A549 (cell line): ENCODE measurements at places on chromosomes 3 and 15.
A peak's percentile ranks its signal among the peaks of the same experiment; 100 is the strongest.

GRCh38 chr3:102205647-102206046 lies 229.2 kb upstream of the ZPLD1 start:
- no peak for DNase-seq

GRCh38 chr3:13688824-13689223 lies 139.9 kb downstream of the FBLN2 start:
- no peak for DNase-seq

DNA sequence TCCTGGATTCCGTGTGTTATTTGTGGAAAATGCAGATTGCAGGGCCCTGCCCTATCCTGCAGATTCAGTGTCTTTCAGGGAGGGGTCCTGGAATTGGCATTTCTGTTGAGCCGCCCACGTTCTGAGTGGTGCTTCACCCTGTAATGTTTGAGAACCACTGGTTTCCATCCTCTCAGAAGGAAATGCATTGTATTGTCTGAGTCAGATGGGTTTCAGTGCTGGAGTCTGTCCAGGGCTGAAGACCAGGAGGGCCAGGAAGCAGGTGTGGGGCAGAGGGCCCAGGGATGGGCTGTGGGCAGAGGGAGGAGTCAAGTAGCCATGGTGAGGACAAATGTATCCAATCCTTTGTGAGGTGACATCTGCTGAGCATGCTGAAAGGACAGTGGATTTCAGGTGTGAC lies 123.8 kb downstream of the SV2B start:
- DNase-seq: no peak

GRCh38 chr3:139281096-139281495 lies 62.7 kb upstream of the MRPS22 start:
- no peak for DNase-seq

DNA sequence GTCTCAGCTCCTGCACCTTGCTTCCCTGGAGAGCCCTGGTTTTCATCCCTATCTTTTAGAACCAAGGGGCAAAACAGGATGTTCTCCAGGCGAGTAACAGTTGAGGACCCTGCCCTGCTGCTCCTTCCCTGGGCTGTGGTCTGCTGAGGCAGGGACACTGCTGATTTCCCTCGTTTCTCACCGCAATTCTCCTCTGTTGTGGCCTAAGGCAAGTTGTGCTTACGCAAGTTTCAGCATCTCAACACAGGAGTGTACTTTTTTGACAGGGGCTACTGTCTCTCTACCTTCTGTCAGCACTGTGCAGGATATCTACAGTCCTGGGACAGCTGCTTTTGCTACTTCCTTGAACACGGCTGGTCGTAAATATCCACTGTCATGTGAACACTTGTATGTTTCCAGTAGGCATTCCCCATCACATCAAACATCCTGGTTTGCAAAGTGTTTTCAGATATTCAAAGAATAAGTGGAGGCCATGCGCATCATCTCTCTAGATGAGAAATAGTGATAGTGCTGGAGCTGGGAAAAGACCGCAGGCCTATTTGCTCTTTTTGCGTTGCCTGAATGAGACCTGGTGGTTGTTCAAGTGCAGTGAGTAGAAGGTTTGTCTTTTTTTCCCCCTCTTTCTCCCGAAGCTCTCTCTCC lies 110.1 kb upstream of the PLXNA1 start:
- DNase-seq: no peak

DNA sequence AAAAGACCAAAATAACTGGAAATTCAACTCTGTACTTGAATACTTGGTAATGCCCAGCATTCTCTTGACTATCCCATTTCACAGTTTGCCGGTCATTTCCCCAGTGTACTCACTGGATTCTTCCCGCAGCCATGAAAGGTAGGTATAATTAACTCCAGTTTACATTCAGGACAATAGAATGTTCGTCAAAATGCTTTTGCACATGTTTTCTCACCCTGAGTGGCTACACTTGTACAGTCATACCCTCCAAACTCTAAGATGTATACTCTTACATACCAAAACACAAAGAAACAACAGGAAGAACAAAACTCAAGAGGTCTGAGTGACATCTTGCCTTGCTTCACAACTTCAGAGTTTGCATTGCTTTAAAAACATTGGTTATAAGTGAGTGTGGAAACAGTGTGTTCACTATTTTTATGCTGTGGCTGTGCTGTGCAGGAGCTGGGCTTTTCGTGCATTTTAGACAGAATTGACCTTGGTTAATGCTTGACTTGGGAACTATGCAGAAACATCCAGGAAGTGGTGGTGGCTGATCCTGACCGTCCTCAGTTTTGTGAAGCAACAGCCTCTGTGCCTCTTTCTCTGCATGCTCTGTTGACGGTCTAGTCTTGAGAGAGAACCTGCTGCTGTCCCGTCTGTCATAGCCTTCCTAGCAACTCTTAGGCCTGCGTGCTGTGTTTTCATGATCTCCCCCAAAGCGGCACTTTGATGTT lies 90.5 kb downstream of the IGF1R start:
- no peak for DNase-seq

- peak; percentile 81 for DNase-seq
Measured at GRCh38 chr15:31758126-31758525, 272.2 kb upstream of the CHRNA7 start.

DNA sequence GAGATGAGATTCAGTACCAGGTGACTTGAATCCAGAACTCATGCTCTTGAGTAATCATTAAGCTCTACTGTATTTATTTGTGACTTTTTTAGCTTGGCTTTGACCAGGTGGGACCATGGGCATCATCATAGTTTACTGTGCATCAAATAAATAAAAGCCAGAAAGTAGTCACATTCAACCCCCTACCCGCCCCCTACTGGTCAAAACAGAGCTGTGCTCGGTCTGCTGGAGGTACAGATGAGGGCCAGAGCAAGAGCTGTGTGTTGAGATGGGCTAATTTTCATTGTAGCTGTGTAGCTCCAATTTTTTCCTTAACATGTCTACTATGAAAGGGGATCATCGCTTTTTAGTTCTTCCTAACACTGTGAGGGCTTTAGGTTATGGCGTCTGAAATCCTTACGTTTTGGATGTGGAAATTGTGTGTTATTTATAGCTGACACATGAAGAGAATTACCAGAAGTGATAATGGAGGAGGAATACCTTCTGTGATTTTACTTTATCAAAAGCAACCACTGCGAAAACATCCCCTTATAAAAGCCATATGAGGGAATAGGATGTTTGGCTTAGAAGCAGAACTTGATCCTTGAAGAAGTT lies 375.1 kb downstream of the PTPRG start:
- no peak for DNase-seq

- DNase-seq: no peak
Measured at GRCh38 chr15:71275098-71275497, 159.8 kb downstream of the THSD4 start.

GRCh38 chr15:66886686-66887273 lies 178.6 kb upstream of the SMAD3 start:
- no peak for DNase-seq
